ENCODE measurements at places on chromosomes 5 and 9.

GRCh38 chr5:129460672-129460935 is 506 bp downstream of the ADAMTS19 start:
- DNase-seq: no peak

GRCh38 chr9:86669422-86669821 is 277.9 kb downstream of the GAS1 start:
- DNase-seq: no peak

GRCh38 chr5:142156839-142157463 is 48.4 kb downstream of the NDFIP1 start:
- no peak for DNase-seq

DNA sequence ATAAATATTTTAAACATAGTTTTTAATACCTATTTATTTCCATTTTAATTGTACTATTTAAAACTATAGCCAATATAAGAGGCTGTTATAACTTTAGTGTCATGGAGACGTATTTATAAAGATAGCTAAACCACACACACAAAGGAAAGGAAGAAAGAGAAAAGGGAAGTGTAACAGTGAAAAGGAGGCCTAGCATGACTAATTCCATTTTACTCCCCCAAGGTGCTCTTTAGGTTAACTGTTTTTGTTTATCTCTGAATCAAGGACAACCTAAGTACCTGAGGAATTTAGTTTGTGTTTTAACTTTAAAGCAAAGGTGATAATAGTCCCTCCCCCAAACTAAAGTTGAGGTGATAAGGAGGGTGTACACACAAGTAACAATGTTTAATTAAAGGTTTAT is 1188.9 kb upstream of the C9orf72 start:
- no peak for DNase-seq

GRCh38 chr9:25224996-25225395 is 453.2 kb downstream of the TUSC1 start:
- no peak for DNase-seq

DNA sequence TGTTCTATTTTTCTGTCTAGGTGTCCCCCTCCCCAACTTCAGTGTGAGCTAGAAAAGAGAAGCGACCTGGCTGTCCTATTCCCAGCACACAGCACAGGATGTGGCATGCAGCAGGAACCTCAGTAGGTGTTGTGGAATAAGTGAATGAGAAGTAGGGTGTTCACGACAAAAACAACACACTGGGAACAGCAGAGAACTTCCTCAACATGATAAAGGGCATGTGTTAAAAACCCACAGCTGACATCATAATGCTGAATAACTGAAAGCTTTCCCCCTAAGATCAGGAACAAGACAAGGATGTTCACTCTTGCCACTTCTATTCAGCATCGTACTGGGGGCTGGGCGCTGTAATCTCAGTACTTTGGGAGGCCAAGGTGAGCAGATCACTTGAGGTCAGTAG is 155.6 kb upstream of the ZNF618 start:
- DNase-seq: no peak

GRCh38 chr9:133285252-133285775 is 10.3 kb upstream of the ABO start:
- no peak for DNase-seq
